ENCODE measurements at places on chromosomes 16 and 17.

- DNase-seq: no peak
These were observed 2032.8 kb downstream of the TP53TG3F start for GRCh38 chr16:35492225-35492624.

- DNase-seq: no peak
These were observed 25.6 kb downstream of the GJC1 start for GRCh38 chr17:44804302-44805089.

- DNase-seq: no peak
These were observed 11.9 kb upstream of the DNASE1 start for GRCh38 chr16:3642397-3643094.

GRCh38 chr17:44061446-44061845 lies 5.0 kb downstream of the LSM12 start:
- DNase-seq: no peak

- no peak for DNase-seq
These were observed at the start of gene PSMB10 for GRCh38 chr16:67936124-67936879. TSS of gene PSMB10 (minus strand) at chr16:67936850. CDS start at chr16:67936749, 101 bp downstream.

DNA sequence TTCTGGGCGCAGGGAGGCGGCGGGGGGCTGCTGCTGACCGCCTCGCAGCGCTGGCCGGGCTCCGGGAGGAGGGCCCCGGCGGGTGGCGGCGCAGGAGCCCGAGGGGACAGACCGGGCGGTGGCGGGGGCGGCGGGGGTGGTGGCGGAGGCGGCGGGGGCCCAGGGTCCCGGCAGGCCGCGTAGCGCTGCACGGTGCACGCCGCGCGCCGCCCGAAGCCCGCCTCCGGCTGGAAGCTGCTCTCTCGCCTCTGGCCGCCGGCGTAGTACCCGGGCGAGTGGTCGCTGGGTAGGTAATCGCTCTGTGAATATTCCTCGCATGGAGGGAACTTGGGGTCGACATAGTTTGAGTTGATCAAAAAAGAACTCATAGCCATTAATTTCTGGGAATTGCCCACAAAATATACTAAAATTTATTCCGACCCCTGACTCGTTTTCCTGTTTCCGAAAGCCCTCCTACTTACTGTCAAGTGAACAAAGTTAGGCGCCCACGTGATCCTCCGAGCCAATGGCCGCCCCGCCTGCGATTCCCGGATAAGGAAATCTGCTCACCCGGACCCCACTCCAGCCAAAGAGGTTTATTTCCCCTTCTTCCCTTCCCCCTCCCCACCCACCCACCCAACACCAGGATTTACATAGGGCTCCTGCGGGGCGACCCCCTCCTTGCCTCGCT lies at the start of gene HOXB4:
TSS of gene HOXB4 (minus strand) at position 405 of the 670 bp plus-strand sequence. CDS start at position 374, 31 bp downstream.
- peak; percentile 42 for DNase-seq

- DNase-seq: no peak
These were observed 140.0 kb downstream of the IRF8 start for GRCh38 chr16:86038926-86039310.

GRCh38 chr17:74760404-74761105 lies 12.1 kb downstream of the NHERF1 start:
- DNase-seq: no peak

- DNase-seq: no peak
These were observed 6.1 kb upstream of the CDR2 start for GRCh38 chr16:22380529-22380928.

DNA sequence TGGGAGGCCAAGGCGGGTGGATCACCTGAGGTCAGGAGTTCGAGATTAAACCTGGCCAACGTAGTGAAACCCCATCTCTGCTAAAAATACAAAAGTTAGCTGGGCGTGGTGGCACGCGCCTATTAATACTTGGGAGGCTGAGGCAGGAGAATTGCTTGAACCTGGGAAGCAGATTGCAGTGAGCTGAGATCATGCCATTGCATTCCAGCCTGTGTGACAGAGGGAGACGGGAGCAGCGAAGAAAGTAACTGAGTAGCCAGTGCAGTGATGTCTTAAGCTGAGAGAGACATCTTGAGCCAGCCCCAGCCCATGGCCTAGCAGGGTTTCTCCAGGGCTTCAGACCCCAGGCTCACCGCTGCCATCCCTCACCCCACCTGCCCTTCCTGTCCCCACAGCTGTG lies 9.8 kb upstream of the SMIM5 start:
- no peak for DNase-seq

- DNase-seq: no peak
These were observed 7.8 kb upstream of the CD300LF start for GRCh38 chr17:74720506-74720905.

DNA sequence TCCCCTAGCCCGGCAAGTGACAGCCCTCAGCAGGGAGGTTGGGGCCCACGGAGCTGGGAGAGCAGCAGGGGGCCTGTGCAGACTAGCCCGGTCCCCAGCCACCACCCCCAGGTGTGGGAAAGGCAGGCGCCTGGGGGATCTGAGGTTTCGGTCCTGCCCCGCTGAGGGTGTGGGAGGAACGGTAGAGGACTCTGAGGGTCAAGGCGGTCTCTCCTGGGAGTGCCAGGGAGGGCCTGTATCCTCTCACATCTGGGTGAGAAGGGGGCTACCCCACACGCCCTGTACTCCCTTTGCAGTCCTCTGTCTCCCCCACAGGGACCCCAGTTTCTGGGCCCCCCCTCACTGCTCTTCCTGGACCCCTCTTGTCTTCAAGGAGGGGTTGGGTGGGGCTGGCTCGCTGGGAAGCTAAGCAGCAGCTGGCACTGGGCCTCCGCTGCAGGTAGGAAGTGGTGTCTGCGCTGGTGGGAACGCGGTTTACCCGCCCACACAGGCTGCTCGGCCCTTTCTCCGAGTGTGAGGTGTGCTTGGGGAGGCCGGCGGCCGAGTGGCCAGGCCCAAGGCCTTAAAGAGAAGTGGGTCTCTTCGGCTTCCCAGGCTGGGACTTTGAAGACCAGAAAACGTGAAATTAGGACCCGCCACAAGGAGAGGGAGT lies 15.4 kb downstream of the CD7 start:
- DNase-seq: no peak

DNA sequence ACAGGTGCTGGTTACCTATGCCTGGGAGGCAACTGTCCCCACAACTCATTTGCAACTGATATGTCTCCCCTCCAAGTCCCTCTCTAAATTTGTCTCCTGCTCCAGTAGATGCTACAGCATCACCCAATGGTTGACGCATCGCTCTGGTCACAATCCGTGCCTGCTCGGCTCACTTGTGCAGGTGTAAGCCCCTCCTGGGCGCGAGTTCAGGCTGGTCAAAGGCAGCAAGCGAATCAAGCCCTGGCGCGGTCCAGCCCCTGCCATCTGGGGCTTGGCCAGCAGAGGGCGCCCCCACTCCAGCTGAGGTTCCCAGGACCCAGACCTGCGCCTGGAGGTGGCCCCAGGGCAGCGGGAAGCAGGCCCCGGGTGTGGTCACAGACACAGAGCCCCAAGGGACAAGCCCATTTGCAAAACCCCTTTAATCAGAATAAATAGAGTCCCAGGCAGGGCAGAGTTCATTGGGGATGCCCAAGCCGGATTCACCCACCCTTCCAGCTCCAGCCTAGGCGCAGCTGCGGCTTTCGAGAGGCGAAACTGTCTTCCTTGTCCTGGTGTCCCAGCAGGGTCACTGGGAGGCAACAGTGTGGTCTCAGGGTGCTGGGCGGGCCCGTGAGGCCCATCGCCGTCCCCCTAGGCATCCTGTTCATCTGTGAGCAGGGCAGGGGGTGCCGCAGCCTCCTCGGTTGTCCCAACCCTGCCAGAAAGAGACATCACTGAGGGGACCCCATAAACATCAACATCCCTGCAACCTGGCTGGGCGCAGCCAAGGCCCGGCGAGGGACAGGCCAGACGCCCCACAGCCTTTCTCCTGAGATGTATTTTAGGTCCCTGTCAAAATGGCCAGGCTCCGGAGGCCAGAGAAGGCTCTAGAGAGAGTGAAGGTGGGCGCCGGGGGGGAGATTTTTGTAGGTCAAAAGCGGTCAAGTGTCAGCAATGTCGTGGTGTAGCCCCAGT lies 15.8 kb downstream of the TMC6 start:
- DNase-seq: no peak

GRCh38 chr16:57413301-57413730 lies 8.7 kb downstream of the CCL17 start:
- DNase-seq: no peak

- DNase-seq: no peak
These were observed 63.1 kb downstream of the ZDHHC7 start for GRCh38 chr16:84947996-84948850.

DNA sequence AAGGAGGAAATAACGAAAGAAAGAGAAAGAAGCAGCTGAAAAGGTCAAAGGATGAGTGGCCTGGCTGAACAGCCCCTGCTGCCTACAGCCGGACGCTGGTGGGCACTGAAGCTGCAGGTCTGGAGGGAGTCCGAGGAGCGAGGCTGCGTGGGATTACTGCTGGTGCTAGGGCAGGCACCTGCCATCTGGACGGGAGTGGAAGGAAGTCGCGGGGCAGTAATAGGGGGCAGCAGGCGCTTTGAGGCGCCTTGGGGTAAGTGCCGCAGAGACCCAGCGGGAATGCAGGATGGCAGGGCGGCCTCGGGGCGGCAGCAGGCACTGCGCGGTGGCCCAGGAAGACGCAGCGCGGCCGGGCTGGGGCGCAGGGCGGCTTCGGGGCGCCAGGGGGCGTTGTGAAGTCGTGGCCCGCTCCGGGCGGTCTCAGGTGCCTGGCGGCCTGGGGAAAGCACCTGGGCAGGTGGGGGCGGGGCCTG lies 303 bp upstream of the SCNN1G start:
- peak; percentile 42 for DNase-seq

DNA sequence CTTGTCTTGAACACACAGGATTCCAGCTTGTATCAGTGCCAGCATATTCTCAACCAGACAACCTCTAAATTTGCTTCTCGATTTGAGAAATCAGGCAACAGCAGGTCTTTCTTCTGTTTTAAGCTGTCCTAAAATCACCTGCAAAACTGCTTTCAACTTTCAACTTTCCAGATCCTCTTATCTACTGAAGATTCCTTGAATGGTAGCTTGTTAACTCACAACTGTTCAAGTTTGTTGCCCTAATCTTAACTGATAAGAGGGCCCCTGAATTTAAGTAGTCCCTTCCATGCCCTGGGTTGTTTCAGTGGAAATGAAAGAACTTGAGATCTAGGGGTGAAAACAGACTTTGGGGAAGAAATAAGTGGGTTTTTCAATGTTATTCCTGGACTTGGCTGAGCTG lies 57.2 kb downstream of the CHD9 start:
- no peak for DNase-seq

DNA sequence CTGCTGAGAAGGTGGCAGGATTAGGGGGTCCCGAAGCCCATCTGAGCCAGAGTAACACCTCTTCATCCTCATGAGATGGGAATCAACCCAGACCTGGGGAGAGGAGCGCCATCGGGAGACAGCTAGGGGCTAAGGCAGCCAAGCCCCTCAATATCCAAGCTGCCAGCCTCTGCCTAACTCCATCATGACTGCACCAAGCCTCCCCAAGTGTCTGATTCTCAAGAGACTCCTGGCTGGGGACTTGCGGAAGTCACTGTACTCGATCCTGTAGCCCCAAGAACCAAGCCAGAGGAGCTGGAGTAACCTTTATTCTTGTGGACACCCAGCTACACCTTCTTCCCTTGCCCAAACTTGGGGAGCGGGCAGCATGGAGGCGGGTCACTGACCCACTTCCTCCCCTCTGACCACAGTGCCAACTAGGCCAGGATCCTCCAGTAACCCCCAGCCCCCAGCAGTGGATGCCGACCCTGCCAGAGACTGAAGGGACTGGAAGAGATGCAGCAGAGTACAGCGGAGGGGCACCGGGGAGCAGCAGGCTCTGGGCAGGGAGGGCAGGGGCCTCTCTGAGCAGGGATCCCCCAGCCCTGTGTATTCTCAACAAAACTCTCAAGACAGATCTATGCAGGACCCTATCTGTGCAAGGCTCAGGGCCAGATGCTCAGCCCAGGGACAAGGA lies 13.3 kb downstream of the HDAC5 start:
- DNase-seq: no peak

DNA sequence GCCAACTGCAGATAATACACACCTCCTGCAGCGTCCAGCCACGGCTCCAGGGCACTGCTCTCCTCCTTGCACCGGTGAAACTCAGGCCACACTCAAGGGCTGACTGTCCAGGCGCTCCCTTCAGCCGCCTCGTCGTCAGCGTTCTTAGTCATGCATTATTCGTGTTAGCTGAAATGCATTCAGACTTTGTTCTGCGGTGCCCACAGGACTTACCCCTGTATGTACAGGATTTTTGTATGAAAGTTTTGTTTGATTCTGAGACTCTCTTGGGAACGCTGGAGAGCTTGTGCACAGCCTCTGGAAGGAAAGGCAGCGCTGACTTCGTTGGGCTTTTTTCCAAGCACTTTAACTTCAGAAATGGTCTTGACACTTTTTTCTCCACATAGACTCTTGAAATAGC lies 22.1 kb downstream of the CIBAR2 start:
- DNase-seq: no peak

- no peak for DNase-seq
These were observed 9.2 kb upstream of the GGT6 start for GRCh38 chr17:4569591-4569990.

DNA sequence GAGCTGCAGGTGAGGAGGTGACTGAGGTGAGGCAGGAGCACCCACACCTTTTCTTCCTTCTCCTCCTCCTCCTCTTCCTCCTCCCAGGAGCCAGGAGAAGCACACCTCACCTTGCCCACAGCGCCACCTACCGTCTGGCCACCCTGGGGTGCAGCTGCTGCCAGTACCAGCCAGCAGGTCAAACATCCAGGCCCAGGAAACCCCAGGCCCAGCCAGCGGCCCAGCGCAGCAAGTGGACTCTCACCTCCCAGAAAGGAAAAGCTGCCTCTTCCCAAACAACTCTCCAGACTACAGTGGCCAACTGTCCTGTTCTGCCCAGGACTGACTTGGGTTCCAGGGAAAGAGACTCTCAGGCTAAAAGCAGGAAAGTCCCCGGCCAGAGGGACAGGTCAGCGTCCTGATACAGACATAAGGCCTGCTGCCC lies 22.7 kb downstream of the PEMT start:
- DNase-seq: no peak

GRCh38 chr16:90053902-90054500 lies 23.1 kb downstream of the PRDM7 start:
- no peak for DNase-seq

DNA sequence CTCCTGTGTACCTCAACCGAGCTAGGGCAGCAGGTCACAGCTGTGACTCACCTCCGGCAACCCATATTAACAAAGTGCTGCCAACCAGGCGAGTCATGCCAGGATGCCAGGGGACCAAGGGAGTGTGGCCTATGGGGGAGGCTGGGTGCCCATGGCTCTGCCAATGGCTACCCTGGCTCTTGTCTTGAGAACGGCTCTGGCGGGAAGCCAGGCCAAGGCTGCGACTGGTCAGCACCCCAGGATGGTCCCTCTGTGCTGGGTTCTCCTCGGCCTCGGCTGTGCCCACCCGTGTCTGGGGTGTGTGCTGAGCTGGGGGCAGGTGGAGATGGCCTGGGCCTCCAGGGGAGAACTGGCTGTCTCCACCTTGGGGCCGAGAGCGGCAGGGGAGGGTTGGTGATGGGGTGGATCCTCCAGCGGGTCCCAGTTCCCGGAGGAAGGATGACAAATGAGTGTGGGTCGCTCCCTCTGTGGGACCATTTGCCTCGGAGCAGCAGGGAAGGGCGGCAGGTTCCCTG lies 75.8 kb downstream of the MRC2 start:
- no peak for DNase-seq

DNA sequence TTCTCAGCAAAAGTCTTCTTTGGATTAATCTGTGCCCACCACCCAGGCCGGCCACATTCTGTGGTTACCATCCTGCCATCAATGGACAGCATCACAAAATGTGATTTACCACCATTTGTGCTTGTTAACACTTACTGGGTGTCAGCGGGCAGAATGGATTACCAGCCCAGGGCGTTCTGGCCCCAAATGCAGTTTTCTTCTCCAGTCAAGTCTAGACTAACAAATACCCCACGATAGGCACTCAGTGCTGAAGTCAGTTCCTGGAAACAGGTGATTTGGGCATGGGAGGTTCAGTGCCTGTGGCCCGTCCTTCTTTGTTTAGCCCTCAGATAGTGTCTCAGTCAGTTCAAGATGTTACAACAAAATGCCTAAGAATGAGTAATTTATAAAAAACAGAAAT lies 38.8 kb upstream of the PHOSPHO1 start:
- no peak for DNase-seq
